COR-L47 (cell line): ENCODE measurements at places on chromosomes 11 and 22.

DNA sequence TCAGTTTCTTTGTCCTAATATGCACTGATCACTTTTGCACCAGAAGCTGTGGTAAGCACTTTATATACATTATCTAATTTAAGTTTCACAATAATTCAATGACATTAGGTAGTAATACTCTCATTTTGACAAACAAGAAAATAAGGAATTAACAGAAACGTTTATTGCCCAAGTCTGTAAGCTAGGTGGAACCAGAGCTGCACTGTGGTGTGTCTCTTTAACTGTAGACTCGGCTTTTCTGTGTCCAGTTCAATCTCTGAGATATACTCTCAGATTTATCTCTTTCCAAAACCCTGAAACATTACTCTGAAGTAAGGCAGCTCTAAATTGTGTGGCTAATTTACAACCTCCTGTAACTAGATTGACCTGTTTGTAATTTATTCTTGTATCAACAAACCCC is 101.1 kb downstream of the MUC15 start:
- no peak for DNase-seq

DNA sequence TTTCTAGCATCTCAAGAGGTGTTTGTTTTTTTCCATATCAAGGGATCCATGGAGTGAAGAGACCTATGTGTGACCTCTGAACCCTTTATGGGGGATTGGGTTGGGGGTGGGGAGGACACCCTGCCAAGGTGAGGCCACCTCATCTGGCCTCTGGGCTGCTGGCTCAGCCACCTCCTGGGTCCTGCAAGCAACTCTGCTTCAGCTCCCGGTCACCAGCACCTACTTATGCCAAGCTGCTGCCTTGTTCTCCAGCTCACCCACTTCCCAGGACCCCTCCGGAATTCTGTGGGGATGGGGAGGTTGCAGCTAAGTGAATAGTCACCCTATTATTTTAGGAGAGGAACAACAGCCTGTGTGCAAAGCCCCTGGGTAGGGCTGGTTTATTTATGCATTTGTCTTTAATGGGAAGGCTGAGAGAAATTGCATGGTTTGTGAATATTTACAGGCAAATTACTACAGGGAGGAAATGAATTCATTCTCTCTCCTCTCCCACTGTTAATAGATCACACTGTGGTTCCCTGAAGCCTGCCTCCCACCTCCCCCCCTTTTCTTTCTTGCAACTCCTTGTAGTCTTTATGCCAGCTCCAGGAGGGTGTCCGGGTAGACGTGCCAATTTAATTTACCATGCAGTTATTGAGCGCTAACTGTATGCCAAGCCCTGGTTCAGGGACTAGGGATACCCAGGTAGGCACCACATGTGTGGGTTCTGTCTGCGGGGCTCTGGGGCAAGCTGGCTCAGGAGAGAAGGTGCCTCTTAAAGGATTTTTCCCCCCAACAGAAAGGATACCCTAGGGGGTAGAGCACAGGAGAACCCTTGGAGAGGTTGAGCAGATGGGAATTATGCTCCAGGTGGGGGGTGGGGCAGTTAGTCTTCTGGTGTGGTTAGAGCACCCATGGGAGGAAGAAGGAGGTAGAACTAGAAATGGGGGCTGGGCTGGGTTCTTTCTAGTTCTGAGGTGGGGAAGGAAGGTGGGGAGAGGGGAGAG is 50.7 kb downstream of the TSPAN18 start:
- no peak for DNase-seq

- peak; percentile 42 for DNase-seq
Measured at GRCh38 chr11:45056529-45056928, 89.9 kb upstream of the PRDM11 start.

GRCh38 chr11:22339611-22340010 is 1.4 kb downstream of the SLC17A6 start:
- DNase-seq, result no peak

- DNase-seq, result no peak
Measured at GRCh38 chr11:8593455-8593854, 573 bp downstream of the STK33 start.

DNA sequence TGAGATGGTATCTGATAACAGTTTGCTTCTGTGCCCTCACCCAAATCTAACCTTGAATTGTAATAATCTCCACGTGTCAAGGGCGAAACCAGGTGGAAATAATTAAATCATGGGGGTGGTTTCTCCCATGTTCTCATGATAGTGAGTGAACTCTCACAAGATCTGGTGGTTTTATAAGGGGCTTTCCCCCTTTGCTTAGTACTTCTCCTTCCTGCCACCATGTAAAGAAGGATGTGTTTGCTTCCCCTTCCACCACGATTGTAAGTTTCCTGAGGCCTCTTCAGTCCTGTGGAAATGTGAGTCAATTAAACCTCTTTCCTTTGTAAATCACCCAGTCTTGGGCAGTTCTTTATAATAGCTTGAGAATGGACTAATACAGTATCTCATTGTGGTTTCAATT is 8.5 kb upstream of the OVCH2 start:
- no peak for DNase-seq

- DNase-seq, result no peak
Measured at GRCh38 chr11:129930296-129930695, 34.9 kb upstream of the NFRKB start.
